ENCODE measurements at places on chromosomes 5 and 9.

DNA sequence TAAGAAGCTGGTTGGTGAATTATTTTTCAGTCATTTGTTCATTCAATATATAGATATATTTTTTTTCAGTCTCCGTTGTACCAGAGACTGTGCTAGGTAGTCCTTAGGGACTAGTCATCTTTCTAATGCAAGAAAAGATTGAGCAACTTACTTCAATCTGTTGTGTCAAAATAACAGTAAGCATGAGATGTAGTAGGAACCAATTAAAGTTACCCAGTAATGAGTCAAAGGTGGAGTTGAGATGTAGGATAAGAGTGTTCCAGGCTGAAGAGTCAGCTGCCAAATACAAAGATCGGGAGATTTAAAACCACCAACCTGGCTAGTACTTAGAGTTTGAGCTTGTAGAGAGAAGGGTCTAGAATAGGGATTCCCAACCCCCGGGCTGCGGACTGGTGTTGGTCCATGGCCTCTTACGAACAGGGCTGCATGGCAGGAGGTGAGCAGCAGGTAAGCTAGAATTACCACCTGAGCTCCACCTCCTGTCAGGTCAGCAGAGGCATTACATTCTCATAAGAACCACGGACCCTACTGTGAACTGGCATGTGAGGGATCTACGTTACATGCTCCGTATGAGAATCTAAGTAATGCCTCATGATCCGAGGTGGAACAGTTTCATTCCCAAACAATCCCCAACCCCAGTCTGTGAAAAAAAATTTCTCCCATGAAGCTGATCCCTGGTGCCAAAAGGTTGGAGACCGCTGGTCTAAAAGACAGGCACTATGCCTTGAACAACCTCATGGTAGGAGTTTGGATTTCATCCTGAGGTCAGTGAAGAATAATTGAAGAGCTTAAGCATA is 1241.5 kb upstream of the WWC1 start:
- DNase-seq = no peak

DNA sequence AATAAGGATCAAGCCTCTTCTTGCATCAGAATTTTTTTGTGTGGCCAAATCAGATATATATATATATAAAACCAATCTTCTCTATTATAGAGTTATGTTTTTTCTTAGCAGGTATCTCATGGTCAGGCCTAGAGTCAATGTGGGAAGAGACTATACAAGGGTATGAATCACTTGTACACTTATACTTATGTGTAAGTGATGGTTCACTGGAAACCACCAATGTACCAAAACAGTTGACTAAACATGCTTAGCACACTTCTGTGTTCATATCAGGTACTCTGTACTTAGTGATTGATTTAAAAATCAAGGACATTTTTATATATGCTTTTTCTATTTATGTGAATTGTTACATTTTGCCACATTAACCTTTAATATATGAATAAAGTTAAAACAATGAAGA is 92.6 kb downstream of the CWC27 start:
- no peak for DNase-seq

DNA sequence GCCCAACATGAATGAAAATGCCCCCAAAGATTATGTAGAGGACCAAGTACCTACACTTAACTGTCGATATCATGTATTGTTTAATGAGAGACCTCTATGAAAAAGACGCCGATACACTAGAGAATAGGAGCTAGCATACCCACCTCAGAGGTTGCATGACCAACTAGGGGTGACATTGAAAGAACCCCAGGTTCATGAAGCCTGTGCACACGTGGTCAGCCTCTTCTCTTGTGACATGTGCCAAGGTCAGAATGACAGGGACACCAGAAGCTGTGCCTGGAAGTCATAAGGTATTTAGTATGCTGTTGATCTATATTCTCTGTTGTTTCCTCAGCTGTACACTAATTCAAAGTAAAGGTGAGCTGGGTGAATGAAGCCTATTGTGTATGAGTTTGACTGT is 1594.1 kb downstream of the EFNA5 start:
- DNase-seq = no peak

DNA sequence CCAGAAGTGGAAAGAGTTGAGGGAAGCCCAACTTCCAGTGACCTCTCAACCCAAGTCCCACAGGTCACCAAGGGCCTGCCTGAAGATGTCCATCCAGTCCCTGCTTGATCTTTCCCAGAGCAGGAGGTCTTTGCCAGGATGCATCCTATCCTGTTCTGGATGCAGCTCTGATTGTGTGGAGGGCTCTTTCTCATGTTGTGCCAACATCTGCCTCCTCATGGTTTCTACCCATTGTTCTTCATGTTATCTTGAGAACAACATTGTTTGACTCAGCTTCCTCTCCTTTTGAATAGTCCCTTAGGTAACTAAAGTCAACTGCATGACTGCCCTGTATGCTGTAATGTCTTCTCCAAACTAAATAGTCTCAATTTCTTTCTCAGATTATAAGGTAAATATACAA is 169.3 kb downstream of the CCDC192 start:
- no peak for DNase-seq

- DNase-seq = no peak
These were observed 191.9 kb downstream of the ZSWIM6 start for GRCh38 chr5:61523997-61524396.

- DNase-seq = peak; percentile 64
These were observed 655 bp upstream of the RAI14 start for GRCh38 chr5:34655354-34655991.

- no peak for DNase-seq
These were observed 57.5 kb upstream of the ZSWIM6 start for GRCh38 chr5:61274511-61274911.

- DNase-seq = no peak
These were observed 853.7 kb downstream of the TAF11L14 start for GRCh38 chr5:18487928-18488480.

GRCh38 chr5:178460598-178460997 is 129.6 kb downstream of the COL23A1 start:
- no peak for DNase-seq

DNA sequence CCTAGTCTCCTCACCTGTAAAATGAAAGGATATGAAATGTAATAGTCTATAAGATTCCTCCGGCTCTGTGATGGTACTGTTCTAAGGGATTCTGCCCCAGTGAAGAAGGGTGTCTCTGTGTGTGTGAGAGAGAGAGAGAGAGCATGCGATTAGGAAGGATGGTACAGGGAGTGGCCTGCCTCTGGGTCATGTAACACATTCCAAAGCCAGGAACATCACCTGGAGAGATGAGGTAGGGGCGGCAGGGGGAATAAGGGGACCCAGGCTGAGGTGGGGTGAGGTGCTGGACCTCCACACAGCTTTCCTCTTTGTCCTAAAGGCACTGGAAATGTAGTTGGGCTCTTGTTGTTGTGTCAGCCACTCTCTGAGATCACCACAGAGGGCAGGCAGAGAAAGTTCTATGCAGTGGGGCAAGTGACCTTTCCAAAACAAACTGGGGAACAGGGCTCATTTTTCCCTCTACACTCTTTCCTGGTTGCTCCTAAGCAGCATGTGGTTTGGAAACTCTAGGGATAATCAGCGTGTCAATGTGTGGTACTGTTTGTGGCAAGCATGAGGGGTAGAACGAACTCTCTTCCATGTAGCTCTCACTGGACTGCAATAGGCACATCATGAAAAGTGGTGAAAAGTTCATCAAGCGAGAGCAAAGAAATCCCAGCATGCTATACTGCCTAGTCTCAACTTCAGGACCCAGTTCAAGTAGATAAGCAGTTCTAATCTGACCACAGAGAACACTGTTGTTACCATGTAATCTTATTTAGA is 65.0 kb downstream of the SEMA6A start:
- DNase-seq = no peak

Data from fibroblast of skin of left biceps (primary cell).